Activated T-cell treated with anti-CD3 and anti-CD28 coated beads for 4 hours (primary cell): ENCODE measurements at places on chromosomes 7 and 10.

GRCh38 chr10:112950714-112951358 lies 789 bp downstream of the TCF7L2 start:
- DNase-seq, result peak; percentile 16

GRCh38 chr7:130794619-130794922 lies 60.6 kb upstream of the KLF14 start:
- no peak for DNase-seq

DNA sequence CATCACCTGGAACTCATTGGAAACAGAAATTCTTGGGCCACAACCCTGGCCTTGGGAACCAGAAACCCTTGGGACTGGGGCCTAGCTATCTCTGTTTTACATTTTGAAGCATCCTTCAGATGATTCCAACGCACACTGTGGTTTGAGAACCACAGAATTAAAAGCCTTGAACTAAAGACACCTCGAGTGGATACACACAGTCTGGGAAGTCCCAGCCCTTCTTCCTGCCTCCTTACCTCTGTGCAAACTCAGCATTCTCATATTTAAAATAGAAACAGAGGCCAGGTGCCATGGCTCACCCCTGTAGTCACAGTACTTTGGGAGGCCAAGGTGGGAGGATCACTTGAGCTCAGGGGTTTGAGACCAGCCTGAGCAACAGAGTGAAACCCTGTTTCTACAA lies 12.9 kb downstream of the NPFFR1 start:
- DNase-seq, result no peak

GRCh38 chr10:110947061-110947595 lies 27.7 kb downstream of the SHOC2 start:
- no peak for DNase-seq

GRCh38 chr7:70578131-70578530 lies 553.8 kb upstream of the GALNT17 start:
- no peak for DNase-seq

DNA sequence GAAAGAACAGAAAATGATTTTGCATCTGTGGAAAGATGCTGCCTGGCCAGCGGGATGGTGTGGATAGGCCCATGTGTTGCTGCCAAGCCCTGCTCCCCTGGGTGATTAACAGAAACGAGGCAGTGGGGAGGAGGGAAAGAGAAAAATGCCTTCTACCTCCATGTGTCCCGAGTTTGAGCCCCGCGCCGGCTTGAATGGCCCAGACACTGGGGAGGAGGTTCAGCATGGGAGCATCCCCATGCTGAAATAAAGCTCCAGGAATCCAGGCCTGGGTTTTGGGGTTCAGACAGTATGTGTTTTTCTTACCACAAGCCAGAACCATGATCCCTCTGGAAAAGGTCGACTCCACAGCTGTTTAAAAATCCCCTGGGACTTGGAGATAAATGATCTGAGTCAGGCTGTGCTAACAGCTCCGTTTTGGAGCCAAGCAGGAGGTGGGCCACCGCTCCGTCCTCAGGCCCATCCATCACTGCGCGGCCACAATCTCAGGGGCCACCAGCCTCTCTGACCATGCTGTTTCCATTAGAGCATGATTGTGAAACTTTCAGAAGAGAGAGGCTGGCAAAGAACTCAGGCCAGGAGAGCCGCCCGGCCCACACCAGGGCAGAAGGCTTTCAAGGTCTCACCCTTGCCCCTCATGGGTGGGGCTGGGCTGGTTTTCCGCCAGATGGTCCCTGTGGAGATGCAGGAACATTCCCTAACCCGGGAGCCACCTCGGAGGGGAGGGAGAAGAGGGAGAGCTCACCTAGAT lies 299.7 kb downstream of the ZEB1 start:
- DNase-seq, result no peak

DNA sequence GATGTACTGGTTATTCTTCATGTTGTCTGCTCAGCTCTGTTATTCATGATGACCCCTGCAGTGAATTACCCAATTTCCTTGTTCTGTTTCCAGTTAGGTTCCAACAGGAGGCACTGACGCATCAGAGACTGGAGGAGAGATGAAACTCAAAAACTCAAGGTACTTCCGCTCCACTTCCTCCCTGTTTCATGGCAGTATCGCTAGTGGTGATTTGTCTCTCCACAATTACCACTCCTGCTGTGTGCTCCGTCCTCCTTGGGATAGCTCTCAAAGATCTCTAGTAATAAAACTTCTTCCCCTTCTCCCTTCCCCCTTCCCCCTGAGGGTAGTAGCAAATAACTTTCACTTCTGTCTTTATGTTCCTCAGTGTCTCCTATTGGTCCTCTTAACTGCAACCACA lies 107.4 kb upstream of the ABCB5 start:
- DNase-seq, result no peak

- no peak for DNase-seq
Observed at GRCh38 chr7:132446666-132447278, 129.5 kb downstream of the PLXNA4 start.

- DNase-seq, result no peak
Observed at GRCh38 chr10:131555406-131555805, 243.9 kb upstream of the TCERG1L start.

- DNase-seq, result no peak
Observed at GRCh38 chr7:33152087-33152486, 22.7 kb downstream of the BBS9 start.
